ENCODE measurements at places on chromosomes 4 and X.

DNA sequence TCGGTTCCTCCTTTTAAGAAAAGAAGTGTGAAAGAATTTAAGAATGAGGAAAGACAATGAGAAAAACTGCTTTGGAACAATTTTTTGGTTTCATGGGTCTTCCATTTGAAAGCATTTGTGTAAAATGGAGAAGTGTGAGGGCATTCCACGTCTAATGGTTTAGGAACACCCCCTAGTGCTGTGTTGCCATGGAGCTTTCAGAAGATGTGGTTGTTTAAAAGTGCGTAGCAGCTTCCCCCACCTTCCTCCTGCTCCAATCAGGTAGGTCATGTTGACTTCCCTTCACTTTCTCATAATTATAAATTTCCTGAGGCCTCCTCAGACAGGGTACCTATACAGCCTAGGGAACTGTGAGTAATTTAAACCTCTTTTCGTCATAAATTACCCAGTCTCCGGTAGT lies 50.0 kb downstream of the UGT2B10 start:
- no peak for DNase-seq

GRCh38 chr4:111943796-111944203 lies 201.5 kb upstream of the FAM241A start:
- DNase-seq: no peak

DNA sequence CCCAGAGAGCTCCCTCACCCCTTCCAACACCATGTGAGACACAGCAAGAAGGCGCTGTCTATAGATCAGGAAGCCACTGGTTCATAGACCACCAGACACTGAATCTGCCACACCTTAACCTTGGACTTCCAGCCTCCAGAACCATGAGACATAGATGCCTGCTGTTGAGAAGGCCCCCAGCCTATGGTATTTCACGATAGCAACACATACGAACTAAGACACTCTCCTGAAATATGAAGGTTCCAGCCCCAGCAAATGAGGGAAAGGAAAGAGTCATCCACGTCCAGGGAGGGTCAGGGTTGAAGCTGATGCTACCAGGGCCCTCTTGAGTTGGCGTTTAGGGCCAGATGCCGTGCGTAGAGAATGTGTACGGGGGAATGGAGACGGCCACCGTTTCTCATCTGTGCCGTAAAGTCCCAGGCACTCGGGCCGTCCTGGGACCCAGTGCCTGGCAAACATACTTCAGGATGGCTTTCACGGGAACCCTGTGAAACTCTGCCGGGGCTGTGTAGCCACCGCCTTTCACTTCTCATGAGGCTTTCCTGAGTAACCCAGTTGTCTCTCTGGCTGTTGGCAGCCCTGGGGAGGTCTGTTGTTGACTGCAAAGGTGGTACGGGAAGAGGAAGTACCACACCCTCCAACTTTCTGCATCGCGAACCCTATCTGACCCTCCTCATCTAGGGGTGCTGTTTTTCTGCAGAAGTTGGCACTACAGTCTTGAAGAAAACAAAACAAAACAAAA lies 17.7 kb upstream of the P2RY8 start:
- peak; percentile 32 for DNase-seq

DNA sequence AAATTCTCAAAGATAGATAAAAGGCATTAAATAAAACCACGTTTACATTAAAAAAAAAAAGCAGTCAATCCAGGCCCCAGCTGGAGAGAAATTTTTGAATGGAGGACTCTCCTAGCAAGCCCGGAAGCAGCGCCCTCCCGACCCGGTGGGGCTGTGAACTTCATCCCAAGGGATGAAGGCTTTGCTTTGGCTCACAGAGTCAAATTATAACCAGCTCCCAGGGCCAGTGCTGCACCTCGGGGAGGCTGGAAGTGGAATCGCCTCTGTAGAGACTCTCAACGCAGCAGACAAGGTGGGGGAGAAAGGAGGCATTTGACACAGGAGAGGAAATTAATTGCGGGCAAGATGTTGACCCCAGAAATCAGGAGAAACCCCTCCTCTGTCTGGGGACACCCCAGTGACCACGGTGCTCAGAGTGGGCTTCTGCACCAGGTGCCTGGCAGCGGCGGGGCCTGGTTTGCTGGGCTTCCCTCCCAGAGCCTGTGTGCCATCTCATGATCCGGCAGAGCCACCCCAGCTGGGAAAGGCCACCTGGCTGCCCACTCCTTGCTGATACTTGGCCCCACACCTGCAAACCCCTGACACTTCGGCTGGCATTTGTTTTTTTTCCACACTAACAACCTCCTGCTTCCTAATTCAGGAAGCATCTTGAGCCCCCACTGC lies 71.7 kb downstream of the ABLIM2 start:
- DNase-seq: no peak

- no peak for DNase-seq
Measured at GRCh38 chr4:138235419-138235952, 6.7 kb downstream of the SLC7A11 start.

DNA sequence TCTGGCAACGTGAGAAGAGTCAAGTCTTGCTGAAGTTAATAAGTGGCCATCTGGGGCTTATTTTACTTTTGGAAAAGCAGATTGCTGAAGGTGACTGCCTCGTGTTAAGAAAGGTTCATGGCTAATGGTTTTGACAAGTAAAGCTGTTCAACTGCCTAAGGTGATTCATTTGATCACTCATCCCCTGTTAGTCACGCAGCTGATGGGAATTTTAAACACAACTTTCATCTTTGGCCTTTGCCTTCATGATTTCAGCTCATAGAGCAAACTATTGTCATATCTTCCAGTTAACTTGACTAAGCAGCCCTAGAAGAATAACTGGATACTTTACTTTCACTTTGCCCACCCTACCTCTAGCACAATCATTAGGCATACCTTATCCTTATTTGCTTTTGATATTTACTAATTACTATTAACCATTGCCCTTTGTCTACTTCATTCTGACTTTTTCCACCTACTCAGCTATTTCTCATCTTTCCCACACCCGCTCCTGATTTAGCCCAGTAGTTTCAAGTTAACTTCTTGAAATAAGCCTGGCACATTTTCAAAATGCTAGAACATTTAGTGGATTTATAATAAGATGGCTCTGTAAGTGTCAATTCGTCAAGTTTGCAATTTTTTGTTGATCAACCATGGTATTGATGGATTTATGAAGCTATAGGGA lies 170.6 kb upstream of the S100G start:
- no peak for DNase-seq

- DNase-seq: no peak
Measured at GRCh38 chr4:13182133-13182532, 302.0 kb downstream of the RAB28 start.

DNA sequence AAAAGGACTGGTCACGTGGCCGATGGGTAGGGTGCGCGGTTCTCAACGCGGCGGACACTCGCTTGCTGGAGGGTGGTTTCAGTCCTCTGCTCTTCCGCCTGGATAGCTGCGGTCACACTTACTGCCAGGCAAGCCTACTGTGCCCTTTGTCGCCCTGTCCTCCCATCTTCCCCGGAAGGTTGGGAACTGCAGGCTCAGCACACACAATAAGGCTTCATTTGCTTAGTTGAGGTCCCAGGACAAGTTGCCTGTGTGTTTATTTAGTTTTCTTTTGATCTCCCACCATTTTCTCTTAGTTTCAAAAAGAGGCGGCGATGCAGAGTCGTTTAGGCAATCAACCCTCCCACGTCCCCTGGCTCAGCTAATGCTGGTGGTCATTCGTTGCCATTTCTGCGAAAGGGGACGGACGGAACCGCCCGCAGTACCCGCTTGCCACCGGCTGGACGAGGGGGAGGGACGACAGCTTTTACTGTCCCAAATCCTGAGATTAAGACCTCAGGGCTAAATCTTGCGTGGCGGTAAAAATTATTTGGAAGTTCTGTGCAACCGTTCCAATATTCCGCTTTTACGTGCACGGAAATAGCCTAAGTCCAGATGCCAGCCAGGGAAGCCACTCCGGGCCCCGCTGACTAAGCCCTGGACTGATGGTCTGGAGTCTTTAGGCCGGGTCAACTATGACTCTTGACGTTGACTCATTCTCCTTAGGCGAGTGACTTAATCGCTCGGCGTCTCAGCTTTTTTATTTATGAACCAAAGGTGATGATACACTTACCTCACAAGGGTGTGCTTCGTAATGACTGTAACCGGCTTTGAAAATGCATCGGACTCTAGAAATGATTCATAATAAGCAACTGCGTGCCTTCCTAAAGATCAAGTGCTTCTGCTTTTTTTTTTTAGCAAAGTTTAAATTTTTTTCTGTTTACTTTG lies 671 bp upstream of the EIF4E start:
- DNase-seq: peak; percentile 73

- no peak for DNase-seq
Measured at GRCh38 chr4:128540122-128540521, 252.5 kb upstream of the PGRMC2 start.

DNA sequence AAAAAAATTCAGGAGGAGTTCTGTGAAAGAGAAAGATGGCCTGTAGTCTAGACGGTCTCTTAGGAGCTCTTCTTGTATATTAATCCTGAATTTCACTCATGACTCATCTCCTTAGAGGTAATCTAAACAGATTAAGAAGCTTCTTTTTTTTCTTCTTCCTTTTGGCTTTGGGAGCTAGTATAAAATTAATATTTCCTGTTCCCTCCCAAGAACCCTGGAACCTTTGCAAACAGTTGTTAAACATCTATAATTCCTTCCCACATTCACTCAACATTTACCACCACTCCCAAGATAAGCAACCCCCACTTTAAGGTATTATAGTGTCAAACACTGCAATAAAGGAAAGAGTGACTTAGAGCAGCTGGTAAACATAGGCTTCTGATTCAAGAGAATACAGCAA lies 146.4 kb upstream of the EDNRA start:
- no peak for DNase-seq

GRCh38 chr4:67048530-67048929 lies 496.8 kb downstream of the CENPC start:
- no peak for DNase-seq

DNA sequence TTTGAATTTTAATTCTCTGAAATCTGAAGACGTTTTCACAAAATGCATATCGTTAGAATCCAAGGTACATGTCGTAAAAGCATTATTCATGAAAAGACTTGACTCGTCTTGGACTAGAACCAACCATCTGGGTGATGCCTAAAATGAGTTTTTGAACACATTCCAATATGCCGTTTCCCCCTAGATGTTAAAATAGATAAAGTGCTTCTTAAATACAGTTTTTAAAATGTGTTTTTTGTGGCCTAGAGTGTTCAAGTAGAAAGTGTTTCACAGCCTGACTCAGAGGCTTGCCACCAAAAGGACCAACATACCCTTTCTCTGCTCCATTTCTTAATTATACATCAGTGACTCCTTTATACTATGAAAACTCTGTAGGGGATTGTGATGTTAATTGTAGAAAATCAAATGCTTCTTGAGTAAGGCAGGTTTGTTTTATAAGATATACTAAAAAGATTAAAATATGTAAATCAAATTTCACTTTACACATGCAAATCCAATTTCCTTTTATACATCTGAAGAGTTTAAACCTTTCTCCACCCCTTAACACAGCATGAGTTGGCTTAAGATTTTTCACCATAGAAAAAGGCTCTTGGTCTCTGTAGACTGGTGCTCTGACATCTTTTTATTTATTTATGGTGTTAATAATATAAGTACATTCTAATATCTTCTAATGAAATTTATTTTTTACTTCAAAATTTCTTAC lies 48.4 kb downstream of the PRKG2 start:
- no peak for DNase-seq

- DNase-seq: no peak
Measured at GRCh38 chrX:87895421-87895820, 377.8 kb downstream of the KLHL4 start.

- peak; percentile 74 for DNase-seq
Measured at GRCh38 chrX:56995271-56995994, at the start of gene SPIN3. SPIN3 (minus strand) TSS chrX:56995541; CDS start chrX:56994947, 594 bp downstream.

- DNase-seq: no peak
Measured at GRCh38 chrX:86910602-86911311, 606.8 kb upstream of the KLHL4 start.

- DNase-seq: peak; percentile 54
Measured at GRCh38 chrX:44343412-44344141, at the start of gene EFHC2. EFHC2 (minus strand) TSS chrX:44343672; CDS start chrX:44343588, 84 bp downstream.

GRCh38 chrX:18288716-18289115 lies 65.8 kb downstream of the SCML2 start:
- DNase-seq: no peak

DNA sequence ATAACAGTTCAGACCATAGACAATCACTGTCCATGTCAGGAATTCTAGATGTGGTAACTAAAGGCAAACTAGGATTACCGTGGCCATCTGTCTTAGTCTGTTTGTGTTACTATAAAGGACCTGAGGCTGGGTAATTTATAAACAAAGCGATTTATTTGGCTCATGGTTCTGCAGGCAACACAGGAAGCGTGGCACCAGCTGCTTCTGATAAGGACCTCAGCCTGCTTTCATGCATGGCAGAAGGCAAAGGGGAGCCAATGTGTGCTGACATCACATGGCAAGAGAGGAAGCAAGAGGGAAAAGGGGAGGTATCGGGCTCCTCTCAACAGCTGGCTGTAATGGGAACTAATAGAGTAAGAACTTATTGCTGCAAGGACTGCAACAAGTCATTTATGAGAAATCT lies 376.7 kb downstream of the GPM6A start:
- DNase-seq: no peak

DNA sequence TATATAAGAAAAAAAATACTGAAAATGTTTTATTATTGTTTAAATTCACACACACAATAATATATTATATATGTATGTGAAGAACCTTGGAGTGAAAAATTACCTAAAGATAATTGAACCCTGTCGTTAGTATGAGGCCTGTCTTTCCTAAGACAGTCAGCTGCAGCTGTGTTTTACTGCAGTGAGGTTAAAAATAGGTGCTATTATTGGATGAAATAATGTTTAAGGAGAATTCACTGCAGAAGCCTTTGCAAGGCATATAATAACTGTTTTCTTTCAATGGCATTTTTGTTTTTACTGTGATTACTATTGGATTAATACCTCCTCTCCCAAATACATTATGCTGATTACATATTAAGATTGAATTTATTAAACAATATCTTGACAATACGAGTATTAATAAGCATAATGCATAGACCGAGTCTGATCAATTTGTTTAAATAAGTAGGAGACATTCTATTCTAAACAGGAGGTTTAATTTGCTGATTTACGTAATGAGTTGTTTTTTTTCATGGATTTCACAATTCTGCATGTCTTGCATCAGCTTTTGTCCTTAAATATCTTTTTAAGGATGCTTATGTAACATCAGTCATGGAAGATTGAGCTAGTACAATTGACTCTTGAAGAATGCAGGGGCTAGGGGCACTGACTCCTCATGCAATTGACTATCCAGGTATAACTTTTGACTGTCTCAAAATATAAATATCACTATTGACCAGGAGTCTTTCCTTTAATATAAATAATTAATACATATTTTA lies 1181.1 kb upstream of the PCDH7 start:
- DNase-seq: no peak

Data from activated T-cell treated with anti-CD3 and anti-CD28 coated beads, Interleukin-2, amount 50 U/mL, for 48 hours (primary cell).